ENCODE measurements at places on chromosomes 2 and 18.

GRCh38 chr2:223642506-223642905 is 40.3 kb upstream of the SCG2 start:
- DNase-seq: no peak

DNA sequence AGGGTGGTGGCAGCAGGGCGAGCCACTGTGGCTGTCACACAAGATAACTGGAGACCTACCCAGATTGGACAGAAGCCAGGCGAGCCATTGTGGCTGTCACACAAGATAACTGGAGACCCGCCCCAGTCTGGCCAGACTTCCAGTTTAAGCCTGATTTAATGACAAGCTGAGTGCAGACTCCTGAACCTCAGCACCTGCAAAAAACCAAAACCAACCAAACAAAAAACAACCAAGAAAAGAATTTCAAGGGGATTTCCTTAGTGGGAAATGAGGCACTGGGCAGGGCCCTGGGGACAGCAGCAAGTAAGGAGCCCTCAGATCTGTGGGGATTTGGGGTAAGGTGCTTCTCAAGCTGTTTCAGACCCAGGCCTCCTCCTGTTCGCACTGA is 95.2 kb upstream of the BOD1L2 start:
- DNase-seq: no peak

GRCh38 chr18:28359176-28359575 is 182.2 kb upstream of the CDH2 start:
- DNase-seq: no peak

DNA sequence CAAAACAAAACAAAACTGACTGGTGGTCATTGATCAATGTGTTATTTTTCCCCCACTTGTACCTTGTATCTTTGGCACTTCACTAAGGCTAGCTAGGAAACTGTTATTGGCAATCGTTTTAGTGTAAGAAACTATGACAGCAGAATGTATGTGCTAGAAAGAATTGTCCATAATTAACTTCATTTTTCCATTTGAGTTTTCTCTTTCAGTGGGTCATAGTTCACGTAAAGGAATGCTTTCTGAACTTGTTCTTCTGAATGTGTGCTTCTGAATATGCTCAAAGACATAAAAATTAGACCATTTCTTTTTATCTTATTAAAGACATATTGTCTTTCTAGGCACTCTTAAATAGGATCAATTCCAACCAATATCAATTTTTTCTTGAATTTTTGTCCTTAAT is 132.2 kb downstream of the ASXL3 start:
- no peak for DNase-seq

- no peak for DNase-seq
Measured at GRCh38 chr2:121153516-121153915, 131.5 kb downstream of the TFCP2L1 start.

- DNase-seq: no peak
Measured at GRCh38 chr2:233451950-233452349, 97.7 kb downstream of the DGKD start.

DNA sequence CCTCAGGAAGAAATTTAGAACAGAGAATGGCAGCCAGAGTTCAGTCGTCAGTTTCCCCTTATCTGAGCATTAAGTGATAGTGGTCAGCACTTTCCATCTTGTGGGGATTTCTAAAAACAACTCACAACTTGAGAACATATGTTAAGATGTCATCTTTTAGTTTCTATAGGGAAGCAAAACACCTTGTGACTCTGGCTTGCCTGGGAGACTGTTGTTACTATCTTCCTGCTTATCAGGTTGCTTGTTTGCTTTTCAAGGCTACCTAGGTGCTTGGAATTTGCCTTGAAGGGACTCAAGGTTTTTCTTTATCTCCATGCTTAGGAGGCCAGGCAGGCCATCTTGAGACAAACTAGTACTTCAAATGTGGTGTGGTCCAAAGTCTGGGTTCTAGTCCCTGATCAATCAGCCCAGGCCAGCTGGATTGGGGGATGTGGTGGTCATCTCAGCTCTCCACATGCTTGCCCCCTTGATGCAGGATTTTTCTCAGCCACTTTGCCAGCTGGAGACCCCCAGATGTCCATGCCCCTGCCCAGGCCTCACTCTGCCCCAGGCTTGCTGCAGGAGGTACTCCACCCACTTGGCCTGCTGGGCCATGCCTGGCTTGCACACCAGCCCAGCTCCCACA is 125.9 kb downstream of the LYPD1 start:
- no peak for DNase-seq

GRCh38 chr18:3255611-3256165 is 6.2 kb upstream of the MYL12B start:
- no peak for DNase-seq

GRCh38 chr18:49212819-49213218 is 247.6 kb downstream of the DYM start:
- DNase-seq: no peak

DNA sequence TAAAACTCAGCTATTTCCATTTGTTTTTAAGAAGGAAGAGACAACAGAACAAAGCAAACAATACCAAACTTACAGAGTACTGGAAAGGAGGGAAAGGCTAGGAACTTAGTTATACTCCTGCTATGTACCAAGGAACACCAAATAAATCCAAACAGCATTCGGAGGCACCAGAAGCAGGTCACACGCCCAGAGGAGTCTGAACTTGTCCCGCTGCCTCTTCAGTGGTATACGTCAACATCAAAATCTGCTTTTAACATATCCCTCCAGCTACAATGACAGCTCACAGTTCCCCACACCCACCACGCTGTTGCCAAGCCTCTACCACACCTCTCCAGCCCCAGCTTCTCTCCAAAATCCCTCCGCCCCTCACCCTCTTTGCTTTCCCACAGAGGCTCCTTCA is 17.3 kb downstream of the C2orf76 start:
- no peak for DNase-seq

- DNase-seq: peak; percentile 41
Measured at GRCh38 chr2:148930046-148930775, 55.2 kb downstream of the KIF5C start.

GRCh38 chr2:178195390-178196166 is 1.3 kb downstream of the OSBPL6 start:
- no peak for DNase-seq

- no peak for DNase-seq
Measured at GRCh38 chr2:118119158-118119727, 31.0 kb downstream of the INSIG2 start.

- DNase-seq: no peak
Measured at GRCh38 chr2:129747500-129748125, 231.9 kb upstream of the RAB6C start.
